ENCODE measurements at places on chromosomes 3 and 15.
A peak's percentile ranks its signal among the peaks of the same experiment; 100 is the strongest.

DNA sequence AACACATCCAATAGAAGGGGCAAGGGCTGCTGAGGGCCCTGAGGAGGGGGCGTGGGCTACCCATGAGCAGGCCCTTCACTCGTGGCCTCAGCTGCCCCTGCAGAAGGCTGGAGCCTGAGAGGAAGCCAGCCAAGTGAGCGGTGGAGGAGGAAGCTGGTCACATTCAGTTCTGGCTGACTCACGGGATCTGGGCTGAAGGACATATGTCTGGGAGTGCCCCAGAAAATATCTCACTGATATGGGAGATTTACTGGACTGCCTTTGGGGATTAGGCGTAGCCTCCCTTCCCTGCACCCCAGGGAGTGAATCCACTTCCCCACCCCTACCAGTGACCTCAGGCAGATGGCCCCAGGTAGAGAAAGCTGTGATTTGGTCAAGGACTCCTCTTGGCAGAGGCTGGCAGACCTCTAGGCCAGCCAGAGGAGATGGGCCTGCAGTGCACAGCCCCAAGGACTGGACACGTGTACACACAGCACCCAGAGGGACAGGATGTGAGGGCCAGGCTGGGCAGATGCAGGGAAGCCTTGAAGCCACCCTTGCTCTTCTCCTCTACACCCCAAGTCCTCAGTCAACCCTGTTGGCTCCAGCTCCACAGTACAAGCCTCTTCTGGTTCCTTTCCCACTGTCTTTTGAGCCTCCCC lies 14.2 kb upstream of the ANKDD1A start:
- ATAC-seq, result peak; percentile 73

GRCh38 chr3:71616571-71617021 lies 33.1 kb upstream of the FOXP1 start:
- no peak for ATAC-seq

GRCh38 chr15:94700211-94700610 lies 468.9 kb downstream of the MCTP2 start:
- no peak for ATAC-seq

DNA sequence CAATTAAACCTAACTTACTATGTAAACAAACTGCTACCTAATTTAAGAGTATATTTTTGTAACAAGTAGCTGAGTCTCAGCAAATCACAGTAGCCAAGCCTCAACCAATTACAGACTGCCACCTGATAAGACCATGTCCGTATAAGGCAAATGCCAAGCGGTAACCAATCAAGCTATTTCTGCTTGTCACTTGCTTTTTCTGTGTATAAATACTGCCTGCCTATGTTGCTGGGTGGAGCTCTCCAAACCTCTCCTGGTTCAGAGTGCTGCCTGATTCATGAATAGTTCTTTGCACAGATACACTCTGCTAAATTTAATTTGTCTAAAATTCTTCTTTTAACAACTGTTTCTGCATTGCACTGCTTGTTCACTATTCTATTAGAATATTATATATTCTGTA lies 42.6 kb downstream of the ZNF148 start:
- no peak for ATAC-seq

DNA sequence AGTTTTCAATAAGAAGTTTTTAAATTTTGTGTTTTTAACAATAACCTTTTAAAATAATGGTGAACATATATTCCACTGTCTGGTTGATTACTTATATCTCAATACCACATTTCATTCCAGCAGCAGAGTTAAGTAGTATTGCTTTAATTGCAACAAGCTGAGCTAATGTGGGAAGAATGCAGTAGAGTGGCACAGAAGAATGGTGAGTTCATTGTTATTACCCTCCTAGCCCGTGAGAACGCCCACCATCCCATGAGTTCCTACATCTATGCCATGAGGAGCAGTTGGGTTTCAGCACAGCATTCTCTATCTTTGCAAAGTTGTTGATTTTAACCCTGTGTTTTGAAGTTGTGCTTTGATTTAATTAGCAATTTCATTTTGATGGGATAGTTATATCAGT lies 17.8 kb upstream of the NR2E3 start:
- ATAC-seq, result peak; percentile 80

Data from SK-N-SH treated with all-trans-retinoic acid at 6 μM for 48 hours (cell line).